ENCODE measurements at places on chromosomes 7 and 10.

GRCh38 chr7:141630621-141631020, 71.3 kb downstream of the DENND11 start:
- no peaks in the 10 kb centered on the region for H3K27me3 ChIP-seq
- no peak for DNase-seq
- no peak overlapping the region for H3K27ac ChIP-seq
- no peaks in the 10 kb centered on the region for H3K4me1 ChIP-seq
- H3K4me3 ChIP-seq, result no peak overlapping the region

DNA sequence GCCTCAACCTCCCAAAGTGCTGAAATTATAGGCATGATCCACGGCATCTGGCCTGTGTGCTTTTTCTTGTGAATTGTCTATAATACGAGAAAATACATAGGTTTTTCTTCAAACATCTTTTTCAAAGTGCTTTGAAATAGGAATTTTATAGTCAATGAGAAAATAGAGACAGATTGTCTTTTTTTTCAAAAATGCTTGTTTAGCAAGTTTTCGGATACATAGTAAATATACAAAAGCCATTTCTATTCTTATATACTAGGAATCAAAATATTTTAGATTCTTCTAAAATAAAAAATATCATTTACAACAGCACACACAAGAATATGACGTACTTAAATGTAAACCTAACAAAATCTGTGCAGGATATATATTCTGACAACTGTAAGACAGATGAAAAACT, 1.6 kb upstream of the LYZL2 start:
- DNase-seq, result no peak
- no peaks in the 10 kb centered on the region for H3K4me1 ChIP-seq
- H3K27ac ChIP-seq, result no peak overlapping the region
- H3K4me3 ChIP-seq, result no peak overlapping the region

GRCh38 chr10:103802637-103803353, 52.6 kb downstream of the SH3PXD2A start:
- H3K4me1 ChIP-seq, result no peaks in the 10 kb centered on the region
- H3K4me3 ChIP-seq, result no peak overlapping the region
- no peaks in the 10 kb centered on the region for H3K27me3 ChIP-seq
- no peak overlapping the region for H3K27ac ChIP-seq

- H3K27ac ChIP-seq, result no peak overlapping the region
- H3K4me1 ChIP-seq, result no peaks in the 10 kb centered on the region
- no peaks in the 10 kb centered on the region for H3K27me3 ChIP-seq
Observed at GRCh38 chr7:51229620-51230323, 86.8 kb downstream of the COBL start.

- no peak overlapping the region for H3K4me3 ChIP-seq
- no peak overlapping the region for H3K27ac ChIP-seq
- H3K4me1 ChIP-seq, result no peaks in the 10 kb centered on the region
- no peaks in the 10 kb centered on the region for H3K27me3 ChIP-seq
- no peak for DNase-seq
Observed at GRCh38 chr10:124204726-124205125, 111.3 kb upstream of the CHST15 start.

DNA sequence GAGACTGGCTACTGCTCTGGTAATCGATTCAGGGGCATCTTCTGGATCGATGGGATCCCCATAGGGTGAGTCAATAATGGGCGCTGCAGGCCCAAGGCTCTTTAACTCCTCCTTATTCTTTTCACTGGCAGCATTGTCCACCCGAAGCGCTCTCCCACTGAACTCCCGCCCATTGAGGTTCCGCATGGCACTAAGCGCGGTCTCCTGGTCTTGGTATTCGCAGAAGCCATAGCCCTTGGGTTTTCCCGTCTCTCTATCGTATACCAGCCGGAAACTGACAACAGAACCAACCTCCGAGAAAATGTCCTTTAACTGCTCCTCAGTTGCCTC, 285 bp downstream of the CSTF2T start:
- H3K4me3 ChIP-seq, result peak overlapping the region; percentile 86
- no peaks in the 10 kb centered on the region for H3K36me3 ChIP-seq
- no peaks in the 10 kb centered on the region for H3K27me3 ChIP-seq
- no peak for DNase-seq
- H3K27ac ChIP-seq, result peak overlapping the region; percentile 98

GRCh38 chr7:29896685-29897411, 90.5 kb downstream of the WIPF3 start:
- H3K27ac ChIP-seq, result no peak overlapping the region
- H3K27me3 ChIP-seq, result no peaks in the 10 kb centered on the region
- DNase-seq, result no peak
- no peak overlapping the region for H3K4me3 ChIP-seq
- no peaks in the 10 kb centered on the region for H3K4me1 ChIP-seq
- no peaks in the 10 kb centered on the region for H3K36me3 ChIP-seq

GRCh38 chr7:1049006-1049741, 4.8 kb downstream of the GPR146 start:
- no peak overlapping the region for H3K27ac ChIP-seq
- H3K27me3 ChIP-seq, result no peaks in the 10 kb centered on the region
- no peaks in the 10 kb centered on the region for H3K36me3 ChIP-seq
- no peak overlapping the region for H3K4me3 ChIP-seq
- peaks cover 14% of the 10 kb centered on the region for H3K4me1 ChIP-seq

GRCh38 chr10:101223274-101224059, 5.8 kb downstream of the LBX1 start:
- DNase-seq, result peak; percentile 45
- H3K36me3 ChIP-seq, result no peaks in the 10 kb centered on the region
- H3K4me1 ChIP-seq, result peaks cover 8% of the 10 kb centered on the region
- H3K27me3 ChIP-seq, result peaks cover 10% of the 10 kb centered on the region

DNA sequence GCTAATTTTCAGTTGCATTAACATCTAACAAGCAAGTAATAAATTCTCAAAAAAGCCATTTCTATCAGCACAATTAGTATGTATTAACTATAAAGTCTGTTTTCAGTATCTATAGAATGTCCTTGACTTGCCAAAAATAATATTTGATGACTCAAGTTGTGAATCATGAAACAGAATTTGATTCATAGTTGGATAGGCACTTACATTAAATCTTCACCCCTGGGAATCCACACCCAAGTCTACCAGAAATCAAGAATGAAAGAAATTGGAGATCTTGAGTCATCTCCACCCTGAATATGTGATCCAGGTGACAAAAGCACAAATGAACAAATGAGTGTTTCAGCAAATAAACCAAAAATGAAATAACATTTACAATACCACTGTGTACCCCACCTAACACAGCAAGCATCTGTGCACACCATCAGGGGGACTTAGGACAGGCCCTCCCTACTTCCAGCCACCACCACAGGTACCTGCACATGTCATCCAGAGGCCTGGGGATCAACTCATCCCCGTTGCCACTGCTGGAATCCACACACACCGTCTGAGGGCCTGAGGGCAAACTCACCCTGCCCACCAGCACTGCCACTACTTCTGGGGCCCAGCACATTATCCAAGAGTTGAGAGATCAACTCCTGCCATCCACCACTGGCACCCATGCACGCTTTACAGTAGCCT, 160.1 kb downstream of the MTERF1 start:
- H3K27ac ChIP-seq, result no peak overlapping the region
- no peak overlapping the region for H3K4me3 ChIP-seq
- DNase-seq, result no peak
- no peaks in the 10 kb centered on the region for H3K4me1 ChIP-seq

- no peaks in the 10 kb centered on the region for H3K4me1 ChIP-seq
- DNase-seq, result no peak
- H3K36me3 ChIP-seq, result no peaks in the 10 kb centered on the region
Observed at GRCh38 chr7:117724898-117725297, 148.3 kb downstream of the CTTNBP2 start.

- peaks cover 30% of the 10 kb centered on the region for H3K4me1 ChIP-seq
- no peaks in the 10 kb centered on the region for H3K36me3 ChIP-seq
- H3K27me3 ChIP-seq, result no peaks in the 10 kb centered on the region
- H3K4me3 ChIP-seq, result no peak overlapping the region
- no peak for DNase-seq
Observed at GRCh38 chr7:157380416-157380815, 43.6 kb downstream of the DNAJB6 start.

GRCh38 chr7:77542409-77542808, 5.3 kb downstream of the PTPN12 start:
- H3K4me3 ChIP-seq, result no peak overlapping the region
- no peak overlapping the region for H3K27ac ChIP-seq
- H3K27me3 ChIP-seq, result no peaks in the 10 kb centered on the region
- no peaks in the 10 kb centered on the region for H3K36me3 ChIP-seq

DNA sequence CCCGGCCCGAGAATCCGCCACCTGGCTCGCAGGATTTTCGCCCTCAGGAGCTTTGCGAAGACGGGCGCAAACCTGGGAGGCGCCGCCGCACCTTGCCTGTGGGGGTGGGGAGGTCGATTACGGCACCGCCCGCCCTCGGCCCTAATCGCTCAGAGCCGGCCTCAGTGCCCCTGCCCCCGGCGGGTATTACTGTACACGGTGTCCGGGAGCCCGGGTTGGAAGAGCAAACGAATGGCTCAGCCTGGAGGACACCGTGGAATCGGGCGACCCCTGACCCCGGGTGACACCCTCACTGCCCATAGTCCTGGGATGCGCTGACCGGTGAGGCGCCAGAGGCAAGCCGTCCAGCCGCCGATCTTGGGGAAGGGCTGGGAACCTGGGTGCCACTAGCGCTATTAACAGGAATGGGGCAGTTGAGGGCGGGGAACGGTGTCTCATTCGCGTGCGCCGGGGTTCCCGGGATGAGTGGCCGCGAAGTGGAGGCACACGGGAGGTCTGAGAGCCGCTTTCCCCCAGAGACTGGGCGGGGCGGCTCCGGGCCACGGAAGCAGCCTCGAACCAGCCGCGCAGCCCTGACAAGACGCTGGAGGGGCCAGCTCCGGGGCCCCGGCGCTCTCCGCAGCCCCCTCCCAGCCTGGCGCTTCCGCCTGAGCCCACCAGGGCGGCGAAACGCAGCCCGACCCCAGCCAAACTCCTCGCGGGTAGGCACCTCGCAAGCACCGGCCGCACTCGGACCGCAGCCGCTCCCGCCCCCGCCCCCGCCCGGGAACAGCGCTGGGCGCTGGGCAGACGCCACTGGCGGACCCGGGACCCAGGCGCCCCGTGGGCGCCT, 167.5 kb downstream of the NRF1 start:
- H3K27ac ChIP-seq, result no peak overlapping the region
- H3K27me3 ChIP-seq, result peaks cover 6% of the 10 kb centered on the region
- H3K4me1 ChIP-seq, result peaks cover 21% of the 10 kb centered on the region
- no peak for DNase-seq
- peak overlapping the region; percentile 55 for H3K4me3 ChIP-seq

DNA sequence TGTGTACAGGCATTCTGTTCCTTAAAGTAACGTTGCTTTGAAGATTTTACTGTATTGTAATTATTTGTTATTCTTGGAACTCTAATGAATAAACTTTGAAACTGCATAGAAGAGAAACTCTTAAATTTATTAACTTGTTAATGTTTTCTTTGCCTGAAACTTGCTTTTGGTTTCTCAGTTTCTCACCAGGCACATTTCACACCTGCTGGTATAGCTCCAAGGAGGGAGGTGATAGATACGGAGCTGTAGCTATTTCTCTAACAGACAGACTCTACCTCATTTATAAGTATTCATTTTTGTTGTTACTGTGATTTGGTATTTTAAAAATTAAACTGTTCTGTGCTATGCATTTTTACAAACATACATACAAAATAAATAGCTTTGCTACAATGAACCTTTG, 32.7 kb downstream of the R3HCC1L start:
- no peak overlapping the region for H3K4me3 ChIP-seq
- H3K27me3 ChIP-seq, result no peaks in the 10 kb centered on the region
- no peaks in the 10 kb centered on the region for H3K36me3 ChIP-seq
- H3K4me1 ChIP-seq, result no peaks in the 10 kb centered on the region
- no peak overlapping the region for H3K27ac ChIP-seq

DNA sequence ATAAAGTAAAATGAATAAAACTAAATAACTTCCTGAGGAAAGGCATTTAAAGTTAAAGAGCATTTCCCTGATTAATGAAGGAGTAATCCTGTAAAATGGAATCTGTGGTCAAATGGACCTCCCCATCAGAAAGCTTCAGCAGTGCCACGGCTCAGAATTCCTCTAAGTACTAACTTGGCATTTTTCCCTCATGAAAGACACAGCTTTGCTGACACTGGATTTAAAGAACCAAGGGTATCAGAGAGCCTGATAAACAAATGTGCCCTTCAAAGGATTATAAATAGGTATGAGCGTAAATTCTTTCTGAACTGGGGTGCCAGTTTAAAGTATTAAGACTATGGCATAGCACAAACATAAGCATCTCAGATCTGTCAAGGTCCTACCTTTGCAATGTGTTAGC, 24.2 kb upstream of the RNF148 start:
- H3K27me3 ChIP-seq, result no peaks in the 10 kb centered on the region
- no peak overlapping the region for H3K4me3 ChIP-seq
- no peak for DNase-seq
- no peaks in the 10 kb centered on the region for H3K4me1 ChIP-seq

DNA sequence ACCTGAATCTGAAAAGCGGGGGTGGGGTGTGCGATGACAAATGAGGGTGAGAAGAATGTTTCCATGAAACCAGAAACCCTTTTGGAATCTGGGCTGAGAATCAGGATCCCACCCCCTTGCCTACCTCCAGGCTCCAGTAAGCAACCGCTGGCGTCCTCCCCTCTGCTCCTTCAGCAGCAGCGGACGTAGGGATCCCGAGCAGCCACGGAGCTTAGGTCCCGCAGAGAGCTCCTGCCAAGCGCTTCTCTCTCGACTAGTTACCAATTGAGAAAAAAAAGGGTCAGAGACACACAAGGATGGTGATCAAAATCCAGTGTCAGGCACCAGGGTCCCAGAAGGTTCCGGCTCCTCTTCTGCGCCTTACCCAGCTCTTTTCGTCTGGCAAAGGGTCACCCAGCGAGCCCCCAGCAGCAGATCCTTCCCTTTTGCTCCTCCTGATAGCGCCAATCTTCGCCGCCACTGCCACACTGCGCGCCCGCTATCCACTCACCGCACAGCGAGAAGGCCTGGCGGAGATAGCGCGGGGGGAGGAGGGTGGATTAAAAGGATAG, 733.5 kb downstream of the ZWINT start:
- H3K36me3 ChIP-seq, result no peaks in the 10 kb centered on the region
- no peaks in the 10 kb centered on the region for H3K4me1 ChIP-seq
- peak; percentile 19 for DNase-seq
- H3K27ac ChIP-seq, result no peak overlapping the region
- H3K4me3 ChIP-seq, result no peak overlapping the region

GRCh38 chr7:92781117-92781720, 55.2 kb downstream of the CDK6 start:
- no peaks in the 10 kb centered on the region for H3K27me3 ChIP-seq
- no peak overlapping the region for H3K27ac ChIP-seq
- H3K4me1 ChIP-seq, result no peaks in the 10 kb centered on the region
- peak; percentile 33 for DNase-seq

DNA sequence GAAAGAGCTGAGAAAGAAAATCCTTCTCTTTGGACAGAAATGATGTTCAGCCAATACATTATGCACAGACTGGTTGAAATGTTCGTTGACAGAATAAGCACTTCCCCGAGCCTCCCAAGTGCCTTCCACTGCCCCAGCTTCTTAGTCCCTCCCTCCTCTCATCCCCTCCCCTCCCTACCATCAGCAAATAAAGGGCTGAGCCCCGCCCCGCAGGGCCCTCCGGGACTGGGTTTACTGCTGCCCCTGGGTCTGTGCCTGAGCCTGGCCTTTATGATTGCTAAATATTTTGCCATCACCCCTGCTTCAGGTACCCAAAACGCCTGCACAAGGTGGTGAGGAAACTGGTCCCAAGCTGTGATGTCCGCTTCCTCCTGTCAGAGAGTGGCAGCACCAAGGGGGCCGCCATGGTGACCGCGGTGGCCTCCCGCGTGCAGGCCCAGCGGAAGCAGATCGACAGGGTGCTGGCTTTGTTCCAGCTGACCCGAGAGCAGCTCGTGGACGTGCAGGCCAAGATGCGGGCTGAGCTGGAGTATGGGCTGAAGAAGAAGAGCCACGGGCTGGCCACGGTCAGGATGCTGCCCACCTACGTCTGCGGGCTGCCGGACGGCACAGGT, 28.1 kb downstream of the HKDC1 start:
- H3K36me3 ChIP-seq, result no peaks in the 10 kb centered on the region
- no peaks in the 10 kb centered on the region for H3K27me3 ChIP-seq
- H3K27ac ChIP-seq, result no peak overlapping the region
- no peak for DNase-seq
- no peak overlapping the region for H3K4me3 ChIP-seq
